AG10803 (cell line): ENCODE measurements at places on chromosomes 6 and 20.
A peak's percentile ranks its signal among the peaks of the same experiment; 100 is the strongest.

GRCh38 chr6:30325150-30325872 lies 1.4 kb upstream of the TRIM39 start:
- peak; percentile 40 for DNase-seq

DNA sequence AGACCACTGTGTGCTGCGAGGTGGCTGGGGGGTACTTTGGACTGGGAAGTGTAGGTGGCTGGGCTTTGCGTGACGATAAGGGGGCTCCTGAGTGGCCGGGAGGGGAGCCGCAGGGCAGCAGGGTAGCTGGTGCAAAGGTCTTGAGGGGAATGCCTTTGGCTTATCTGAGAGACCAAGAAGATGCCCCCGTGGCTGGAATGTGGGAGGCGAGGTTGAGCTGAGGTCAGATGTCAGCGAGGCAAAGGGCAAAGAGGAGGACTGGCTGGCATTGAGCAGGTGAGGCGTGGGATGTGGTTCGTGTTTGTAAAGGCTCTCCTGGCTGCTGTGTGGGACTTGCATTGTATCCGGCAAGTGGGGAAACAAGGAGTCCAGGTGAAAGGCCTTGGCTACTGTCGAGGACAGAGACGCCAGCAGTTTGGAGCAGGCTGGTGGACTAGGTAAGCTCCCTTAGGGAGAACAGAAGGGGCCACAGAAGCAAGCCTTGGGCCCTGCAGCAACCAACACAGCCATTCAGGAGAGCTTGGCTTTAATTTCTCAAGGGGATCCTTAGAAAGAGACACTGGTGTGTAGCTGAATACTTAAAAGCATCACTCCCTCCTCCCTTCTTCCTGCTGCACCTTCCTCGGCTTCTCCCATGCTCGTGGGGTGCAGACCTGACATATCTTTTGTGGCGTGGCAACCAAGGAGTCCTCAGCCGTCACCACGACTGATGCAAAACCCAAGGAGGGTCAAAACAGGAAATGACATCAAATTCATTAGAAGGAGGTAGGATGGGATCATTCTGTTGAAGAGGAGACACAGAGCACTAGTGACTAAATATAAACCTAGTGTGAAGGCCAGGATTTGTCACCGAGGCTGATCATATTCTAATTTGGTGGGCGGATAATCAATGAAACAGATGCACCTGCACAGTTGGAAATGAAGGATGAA lies 53.5 kb upstream of the ERVFRD-1 start:
- DNase-seq = no peak

- peak; percentile 44 for DNase-seq
Measured at GRCh38 chr6:142300758-142301650, 803 bp upstream of the ADGRG6 start.

- no peak for DNase-seq
Measured at GRCh38 chr20:10978713-10979112, 304.9 kb upstream of the JAG1 start.

DNA sequence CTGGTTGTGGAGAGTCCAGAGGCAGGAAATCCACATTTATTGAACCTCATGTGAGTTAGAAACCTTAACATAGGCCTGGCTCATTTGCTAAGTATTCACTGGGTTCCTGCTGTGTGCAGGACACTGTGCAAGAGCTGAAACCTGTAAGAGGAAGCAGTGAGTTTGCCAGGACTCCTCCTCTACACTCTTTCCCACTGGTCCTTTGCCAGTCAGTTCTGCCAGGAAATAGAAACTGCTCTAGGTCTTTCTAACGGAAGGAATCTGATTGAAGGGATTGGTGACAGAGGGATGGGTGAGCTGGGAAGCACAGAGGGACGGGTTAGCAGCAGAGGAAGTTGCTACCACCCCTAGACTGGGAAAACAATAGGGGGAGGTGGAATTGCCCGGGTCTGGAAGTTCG lies 234.2 kb upstream of the ECI2 start:
- DNase-seq = peak; percentile 68

DNA sequence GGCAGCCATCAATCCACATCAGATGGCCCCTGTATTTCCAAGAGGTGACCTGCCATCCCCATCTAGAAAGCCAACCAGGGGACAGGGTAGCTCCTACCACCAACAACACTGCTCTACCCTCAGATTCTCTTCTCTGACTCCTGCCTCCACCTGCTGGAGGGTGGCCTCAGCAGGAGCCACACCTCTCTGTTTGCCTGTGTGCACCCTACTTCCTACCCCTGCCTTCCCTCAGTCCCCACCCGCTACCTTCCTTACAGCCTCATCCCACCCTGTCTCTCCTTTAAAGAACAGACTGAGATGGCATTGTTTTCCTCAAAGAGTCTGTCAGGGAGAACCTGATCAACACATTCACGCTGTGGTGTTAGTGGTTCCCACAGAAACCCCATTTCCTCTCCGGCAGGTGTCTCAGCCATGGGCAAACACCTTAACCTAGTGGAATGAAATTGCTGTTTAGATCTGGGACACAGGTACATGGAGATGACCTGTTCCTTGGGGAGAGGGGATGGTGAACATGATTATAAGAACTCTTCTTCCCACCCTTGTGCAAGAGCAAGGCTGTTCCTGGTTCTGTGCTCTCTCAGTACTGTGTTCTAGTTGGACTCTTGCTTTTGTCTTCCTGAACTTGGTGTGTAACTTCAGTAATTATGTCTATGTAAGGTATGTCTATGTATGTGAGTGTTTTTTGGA lies 1.8 kb downstream of the ENTPD6 start:
- DNase-seq = no peak

DNA sequence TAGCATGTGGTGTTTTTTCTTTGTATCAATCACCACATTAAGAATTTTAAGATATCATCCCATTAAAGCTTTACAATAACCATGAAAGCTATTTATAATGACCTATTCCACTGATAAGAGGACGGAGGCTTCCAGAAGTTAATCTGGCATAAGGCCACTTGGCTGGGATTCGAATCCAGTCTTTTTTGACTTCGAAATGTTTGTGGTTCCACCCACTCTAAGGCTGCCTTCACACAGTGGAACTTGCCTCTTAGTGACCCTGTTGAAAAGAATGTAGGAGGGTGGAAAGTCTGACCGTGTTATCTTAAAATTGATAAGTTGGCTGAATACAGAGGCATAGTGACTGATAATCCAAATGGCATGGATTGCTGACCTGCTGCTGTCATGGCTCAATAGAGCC lies 959.7 kb downstream of the KIF16B start:
- DNase-seq = no peak

DNA sequence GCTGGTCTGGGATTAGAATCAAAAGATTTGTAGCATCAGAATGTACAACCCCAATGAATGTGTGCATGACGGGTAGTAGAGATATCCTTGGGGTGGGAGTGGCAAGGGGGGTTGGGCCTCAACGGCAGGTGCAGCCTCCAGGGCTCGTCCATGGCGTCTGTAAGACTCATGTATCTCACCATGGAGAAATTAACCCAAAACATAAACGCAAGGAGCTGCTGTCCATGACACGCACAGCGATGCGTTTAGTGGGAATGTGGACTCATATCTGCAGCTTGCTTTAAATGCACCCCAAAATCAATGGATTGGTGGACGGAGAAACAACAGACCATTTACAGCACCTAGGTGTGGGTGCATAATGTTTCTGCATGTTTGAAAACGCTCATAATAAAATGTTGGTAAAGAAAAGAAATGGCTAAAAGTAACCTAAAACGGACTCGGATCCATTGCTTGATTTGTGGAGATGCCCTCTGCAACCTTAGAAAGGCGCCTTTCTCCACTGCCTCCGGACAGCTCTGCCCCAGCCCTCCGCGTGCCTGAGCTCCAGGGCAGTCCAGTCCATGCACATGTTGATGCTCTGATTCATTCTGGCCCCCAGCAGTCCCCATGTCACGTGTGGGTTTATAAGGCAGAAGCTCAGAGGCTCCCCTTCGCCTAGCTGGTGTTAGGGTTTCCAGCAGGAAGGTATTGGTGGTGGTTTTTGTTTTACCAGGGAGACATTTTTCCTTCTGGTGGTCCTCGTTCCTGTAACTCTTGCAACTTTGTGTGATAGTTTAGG lies 24.5 kb downstream of the PYGB start:
- no peak for DNase-seq

DNA sequence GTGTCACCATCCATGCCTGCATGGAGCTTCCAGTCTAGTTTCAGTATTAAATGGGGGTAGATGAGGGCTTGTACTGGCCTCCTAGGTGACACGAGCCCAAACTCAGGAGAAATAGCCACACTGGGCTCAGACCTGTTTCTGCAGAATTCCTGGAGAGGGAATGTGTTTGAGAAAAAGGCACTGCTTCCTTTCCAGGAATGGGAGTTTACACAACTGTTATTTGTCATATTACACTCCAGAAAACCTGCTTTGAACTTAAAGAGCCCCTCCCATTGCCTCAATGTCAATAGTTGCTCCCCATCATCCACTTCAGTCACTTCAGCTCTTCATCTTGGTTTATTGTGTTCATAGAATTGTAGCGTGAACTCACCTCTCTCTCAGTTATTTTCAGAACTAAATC lies 151.5 kb downstream of the CFAP61 start:
- DNase-seq = no peak

- DNase-seq = peak; percentile 6
Measured at GRCh38 chr6:160428069-160428430, 79.9 kb downstream of the SLC22A3 start.

- DNase-seq = no peak
Measured at GRCh38 chr6:166258854-166259276, 49.3 kb downstream of the PRR18 start.

DNA sequence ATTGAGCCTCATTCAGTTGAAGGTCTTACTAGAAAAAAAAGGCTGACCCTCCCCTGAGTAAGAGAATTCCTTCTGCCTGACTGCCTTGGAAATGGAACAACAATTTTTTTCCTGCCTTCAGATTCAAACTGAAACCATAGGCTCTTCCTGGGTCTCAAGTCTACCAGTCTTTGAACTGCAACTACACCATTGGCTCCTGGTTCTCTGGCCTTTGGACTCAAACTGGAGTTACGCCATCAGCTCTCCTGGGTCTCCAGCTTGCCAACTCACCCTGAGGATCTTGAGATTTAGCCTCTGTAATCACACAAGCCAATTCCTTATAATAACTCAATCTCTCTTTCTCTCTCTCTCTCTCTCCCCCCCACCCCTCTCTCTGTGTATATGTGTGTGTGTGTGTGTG lies 36.0 kb upstream of the SNX9 start:
- no peak for DNase-seq

GRCh38 chr6:72941751-72942150 lies 283.5 kb downstream of the KHDC1L start:
- no peak for DNase-seq

- DNase-seq = no peak
Measured at GRCh38 chr20:56995635-56996075, 270.8 kb downstream of the BMP7 start.

- DNase-seq = peak; percentile 58
Measured at GRCh38 chr6:37024656-37025337, 19.3 kb downstream of the FGD2 start.

- no peak for DNase-seq
Measured at GRCh38 chr6:84772428-84773132, 8.2 kb upstream of the TBX18 start.

DNA sequence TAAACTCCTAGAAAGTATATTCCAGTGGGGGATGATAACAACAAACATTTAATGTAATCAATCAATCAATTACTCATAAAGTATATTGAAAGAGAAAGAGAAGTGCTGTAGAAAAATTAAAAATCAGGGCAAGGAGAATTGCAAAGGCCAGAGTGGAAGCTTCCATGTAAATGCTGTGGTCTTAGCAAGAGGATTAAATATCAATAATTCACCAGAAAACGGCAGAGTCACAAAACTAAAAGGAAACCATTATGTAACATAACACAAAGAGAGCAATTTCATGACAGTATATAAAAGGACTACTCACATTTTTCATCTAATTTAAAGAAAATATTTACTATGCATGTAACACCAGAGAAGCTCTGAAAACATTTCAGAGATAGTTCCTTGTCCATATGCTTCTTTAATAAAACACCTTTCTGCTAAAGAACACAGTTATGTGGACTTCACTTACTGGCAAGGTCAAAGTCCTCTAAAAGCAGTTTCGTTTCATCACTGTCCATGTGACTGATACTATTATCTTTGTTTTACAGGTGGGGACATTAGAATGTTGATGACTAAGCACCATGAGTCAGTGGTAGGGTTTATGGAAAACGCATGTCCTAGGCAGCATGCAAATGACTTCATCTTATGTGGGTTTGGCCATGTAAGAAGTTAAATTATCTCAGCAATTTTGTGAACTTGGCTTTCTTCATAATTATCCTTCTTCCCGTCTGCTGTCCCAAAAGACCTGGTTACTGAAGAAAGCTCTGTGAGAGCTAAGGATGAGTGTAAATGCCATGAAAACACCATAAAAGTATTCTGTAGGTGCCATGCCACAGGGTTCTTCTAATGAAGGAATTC lies 185.8 kb upstream of the TENT5A start:
- DNase-seq = peak; percentile 89

DNA sequence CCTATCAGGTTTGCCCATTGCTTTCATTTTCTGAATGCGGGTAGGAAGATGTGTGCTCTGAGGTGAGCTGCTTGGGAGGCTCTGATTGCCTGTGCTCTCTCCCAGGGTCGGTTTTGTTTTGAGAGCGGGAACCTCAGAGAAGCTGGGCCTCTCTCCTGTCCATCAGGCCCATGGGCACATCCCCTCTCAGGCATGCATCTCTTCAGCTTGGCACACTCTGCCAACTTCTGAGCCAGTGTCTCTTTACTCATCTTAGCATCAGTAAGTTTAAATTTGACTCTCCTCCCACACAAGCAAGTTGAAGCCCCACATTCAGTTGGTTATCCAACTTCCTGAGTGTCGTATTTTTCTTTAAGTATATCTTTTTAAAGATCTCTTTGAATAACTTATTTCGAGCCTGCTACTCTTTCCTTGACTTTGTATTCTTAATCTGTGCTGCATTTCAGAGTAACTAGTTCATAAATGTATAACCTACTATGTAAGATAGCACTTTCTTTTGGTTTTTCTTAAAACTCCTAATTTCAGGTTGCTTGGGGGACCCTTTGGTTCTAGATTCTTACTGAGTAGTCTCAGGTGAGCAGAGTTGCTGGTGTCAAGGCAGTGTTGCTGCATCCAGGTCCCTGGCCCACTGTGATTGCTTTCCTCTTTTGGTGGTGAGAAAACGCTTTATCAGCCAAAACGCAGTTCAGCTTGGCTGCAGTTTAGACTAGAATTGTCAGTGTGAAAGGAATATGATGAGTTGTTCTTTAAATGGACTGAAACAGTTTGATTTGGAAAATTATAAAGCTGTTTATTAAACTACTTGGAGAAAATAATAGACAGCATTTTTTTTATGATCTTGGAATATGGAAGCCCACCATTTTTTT lies 54.8 kb downstream of the SNX9 start:
- no peak for DNase-seq
